Neural progenitor cell (in vitro differentiated cells): ENCODE measurements at places on chromosomes 13 and 19.

DNA sequence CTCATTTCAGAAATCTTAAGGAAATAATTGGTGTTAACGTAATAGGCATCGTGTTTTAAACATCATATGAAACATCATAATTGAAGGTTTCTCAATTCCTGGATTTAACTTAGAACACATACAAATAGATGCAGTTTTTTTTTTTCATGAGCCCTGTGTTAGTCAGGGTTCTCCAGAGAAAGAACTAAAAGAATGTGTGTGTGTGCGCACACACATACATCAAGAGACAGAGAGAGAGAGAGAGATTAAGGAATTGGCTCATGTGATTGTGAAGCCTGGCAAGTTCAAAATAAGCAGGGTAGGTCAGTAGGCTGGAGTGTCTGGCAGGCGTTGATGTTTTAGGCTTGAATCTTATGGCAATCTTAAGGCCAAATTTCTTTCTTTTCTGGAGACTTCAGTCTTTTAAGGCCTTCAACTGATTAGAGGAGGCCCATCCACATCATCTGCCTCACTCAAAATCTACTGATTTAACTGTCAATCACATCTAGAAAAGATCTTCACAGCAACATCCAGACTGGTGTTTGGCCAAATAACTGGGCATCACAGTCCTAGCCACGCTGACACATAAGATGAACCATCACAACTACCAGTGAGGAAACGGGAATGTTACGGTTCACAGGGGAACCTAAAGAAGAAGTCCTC is 25.2 kb downstream of the SPATA13 start:
- no peak for DNase-seq

DNA sequence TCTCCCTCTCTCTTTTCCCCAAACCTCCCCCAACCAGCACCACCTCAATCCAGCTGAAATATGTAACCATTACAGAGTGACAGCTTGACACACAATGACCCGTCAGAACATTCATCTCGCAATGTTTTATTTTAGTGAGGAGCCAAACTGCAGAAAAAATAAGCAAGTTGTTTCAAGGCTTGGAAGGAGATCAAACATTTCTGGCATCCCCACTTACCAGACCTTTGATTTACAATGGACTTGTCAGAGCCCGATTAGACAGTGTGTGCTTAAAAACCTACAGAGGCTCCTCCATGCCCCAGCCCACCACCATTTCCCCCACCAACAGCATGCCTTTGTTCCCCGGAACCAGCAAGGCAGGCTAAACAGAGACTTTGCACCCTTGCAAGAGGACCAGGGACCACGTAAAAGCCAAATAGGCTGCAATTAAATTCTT is 382.8 kb upstream of the ZNF507 start:
- no peak for DNase-seq

DNA sequence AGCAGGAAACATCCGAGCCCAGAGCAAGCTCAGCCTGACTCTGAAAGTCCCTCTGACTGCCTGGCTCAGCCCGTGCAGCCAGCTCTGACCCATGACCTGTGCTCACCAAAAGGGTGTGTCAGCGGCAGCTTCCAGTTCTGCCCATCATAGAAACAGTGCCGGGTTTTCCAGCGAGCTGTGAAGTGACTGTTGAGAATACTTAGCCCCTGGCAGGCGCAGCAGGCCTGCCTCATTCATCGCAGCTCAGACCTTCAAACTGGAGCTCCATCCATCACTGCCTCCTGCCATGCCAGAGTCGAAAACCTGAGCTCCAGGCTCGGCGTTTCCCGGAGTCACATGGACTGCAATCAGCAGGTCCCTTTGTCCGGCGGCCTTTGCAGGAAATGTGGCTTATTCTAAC is 16.3 kb upstream of the GSX1 start:
- DNase-seq, result peak; percentile 66

DNA sequence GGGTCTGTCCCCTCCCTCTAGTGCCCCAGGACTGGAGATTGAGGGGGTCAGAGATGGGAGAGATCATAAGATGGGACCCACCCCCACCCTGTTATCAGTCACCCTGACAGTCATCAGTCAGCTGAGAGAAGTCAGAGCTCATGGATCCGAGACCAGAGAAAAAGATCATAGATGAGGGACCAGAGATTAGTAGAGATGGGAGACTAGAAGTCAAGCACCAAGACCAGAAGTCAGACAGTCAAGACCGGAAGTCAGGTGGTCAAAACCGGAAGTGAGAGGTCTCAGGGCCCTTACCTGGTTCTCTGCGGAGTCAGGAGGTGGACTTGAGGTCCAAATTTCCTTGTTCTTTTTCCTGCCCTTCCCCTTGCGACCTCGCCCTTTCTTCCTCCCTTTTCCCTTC is 7.0 kb downstream of the COL5A3 start:
- DNase-seq, result no peak

DNA sequence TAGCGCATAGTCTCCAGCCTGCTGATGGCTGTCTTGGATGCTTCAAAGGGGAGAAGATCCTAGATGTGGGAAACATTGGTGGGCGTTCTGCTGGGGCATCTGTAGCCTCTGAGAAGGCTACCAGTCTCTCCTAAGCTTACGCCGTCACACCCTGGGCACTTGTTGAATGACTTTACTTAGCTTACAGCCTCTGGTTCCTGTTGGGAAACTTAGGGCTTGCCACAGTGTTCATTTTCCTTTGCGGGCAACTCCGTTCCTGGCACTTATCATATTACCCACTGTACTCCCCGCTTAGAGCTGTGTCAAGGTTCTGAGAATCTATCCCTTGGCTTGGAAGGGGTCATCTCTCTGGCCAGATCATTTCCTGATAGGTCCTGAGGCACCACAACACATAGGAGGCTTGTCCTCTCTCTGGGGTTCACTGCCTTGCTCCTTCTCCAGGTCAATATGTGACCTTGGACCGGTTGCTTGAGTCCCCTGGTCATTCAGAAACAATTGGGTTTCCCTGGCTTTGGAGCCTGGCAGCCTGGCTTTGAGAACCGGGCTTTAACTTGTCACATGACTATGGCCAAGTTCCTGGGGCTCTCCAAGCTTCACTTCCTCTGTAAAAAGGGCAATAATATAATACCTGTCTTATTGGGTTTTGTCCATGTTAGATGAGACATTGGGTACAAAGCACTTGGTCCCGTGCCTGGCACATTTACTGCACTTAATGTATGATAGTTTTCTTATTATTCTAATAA is 20.5 kb upstream of the ALOX5AP start:
- DNase-seq, result no peak

GRCh38 chr19:29845574-29846176 is 33.9 kb downstream of the CCNE1 start:
- DNase-seq, result peak; percentile 38

- DNase-seq, result peak; percentile 18
Measured at GRCh38 chr19:36488846-36489117, 579 bp downstream of the ZNF566 start.

DNA sequence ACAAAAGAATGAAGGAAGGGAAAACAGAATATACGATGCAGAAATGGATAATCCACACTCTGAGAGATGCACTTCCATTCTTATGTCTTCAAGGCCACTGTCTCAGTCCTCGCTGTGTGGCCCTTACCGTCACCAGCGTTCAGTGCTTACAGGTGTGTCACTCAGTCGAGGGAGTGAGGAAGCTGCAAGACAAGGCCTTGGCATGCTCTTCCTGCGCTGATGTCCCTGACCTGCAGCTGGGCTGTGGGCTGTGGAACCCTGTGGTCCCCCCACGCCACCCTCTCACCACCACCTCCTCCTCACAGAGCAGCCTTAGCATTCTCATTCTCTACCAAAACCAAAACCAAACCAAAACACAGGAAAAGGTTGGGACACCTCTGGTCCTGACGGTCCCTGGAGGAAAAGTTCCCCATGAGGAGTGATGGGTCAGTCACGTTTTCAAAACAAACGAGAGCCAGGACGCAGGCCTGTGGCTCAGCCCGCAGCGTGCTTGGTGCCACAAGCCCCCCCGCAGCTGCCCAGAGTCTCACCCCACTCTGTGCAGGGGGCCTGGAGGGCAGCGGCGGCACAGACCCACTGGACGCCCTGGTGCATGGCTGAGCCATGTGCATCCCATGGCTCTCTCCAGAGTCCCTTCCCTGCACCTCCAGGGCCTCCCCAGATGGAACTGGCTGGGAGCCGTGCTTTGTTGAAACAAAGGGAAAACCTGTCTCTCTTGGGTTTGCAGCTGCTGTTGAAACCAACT is 48.2 kb upstream of the GPR183 start:
- DNase-seq, result no peak

DNA sequence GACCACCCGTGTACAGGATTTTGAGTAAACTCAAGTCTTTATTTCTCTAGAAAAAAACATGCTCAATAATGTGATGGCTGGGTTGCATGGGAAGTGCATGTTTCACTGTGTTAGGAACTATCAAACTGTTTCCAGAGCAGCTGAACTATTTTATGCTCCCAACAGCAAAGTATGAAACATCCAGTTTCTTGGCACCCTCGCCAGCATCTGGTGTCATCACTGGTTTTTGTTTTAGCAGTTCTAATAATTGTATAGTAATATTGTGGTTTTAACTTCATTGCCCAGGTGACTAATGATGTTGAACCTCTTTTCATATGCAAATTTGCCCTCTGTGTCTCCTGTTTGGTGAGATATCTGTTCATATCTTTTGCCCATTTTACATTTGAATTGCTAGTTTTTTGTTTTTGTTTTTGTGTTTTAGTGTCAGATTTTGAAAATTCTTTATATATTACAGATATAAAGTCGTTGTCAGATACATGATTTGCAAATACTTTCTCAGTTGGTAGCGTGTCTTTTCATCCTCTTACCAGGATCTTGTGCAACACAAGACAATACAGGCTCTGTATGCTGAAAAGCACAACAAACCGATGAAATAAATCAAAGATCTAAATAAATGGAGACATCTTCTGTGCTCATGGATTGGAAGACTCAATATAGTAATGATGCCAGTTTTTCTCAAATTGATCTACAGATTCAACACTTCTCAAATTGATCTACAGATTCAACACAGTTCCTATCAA is 87.8 kb downstream of the IPO5 start:
- DNase-seq, result no peak

DNA sequence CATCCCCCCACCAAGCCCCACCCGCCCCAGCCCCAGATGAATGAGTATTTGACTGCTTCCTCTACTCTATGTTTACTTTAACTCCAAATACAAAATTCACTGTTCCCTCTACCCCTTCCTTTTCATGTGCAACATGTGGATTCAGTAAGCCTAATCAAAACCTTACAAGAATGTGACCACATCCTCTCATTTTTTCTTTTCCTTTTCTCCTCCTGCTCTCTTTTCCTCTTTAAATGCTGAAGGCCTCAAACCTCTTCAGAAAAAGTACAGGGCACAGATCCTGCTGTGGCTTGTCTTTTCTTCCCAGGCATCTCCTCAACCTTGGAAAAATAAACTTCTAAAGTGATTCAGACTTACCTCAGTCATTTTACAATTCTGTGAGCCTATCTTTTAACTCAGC is 119.0 kb downstream of the MYCBP2 start:
- no peak for DNase-seq

GRCh38 chr13:111031531-111031961 is 83.6 kb upstream of the ARHGEF7 start:
- DNase-seq, result no peak

- DNase-seq, result peak; percentile 47
Measured at GRCh38 chr13:95641291-95642027, 3.0 kb downstream of the DZIP1 start.

- DNase-seq, result no peak
Measured at GRCh38 chr13:24495151-24495729, 17.3 kb downstream of the PARP4 start.

GRCh38 chr13:41017159-41017558 is 2.0 kb downstream of the ELF1 start:
- DNase-seq, result no peak

- DNase-seq, result peak; percentile 62
Measured at GRCh38 chr13:78607409-78608251, 4.3 kb upstream of the POU4F1 start.

DNA sequence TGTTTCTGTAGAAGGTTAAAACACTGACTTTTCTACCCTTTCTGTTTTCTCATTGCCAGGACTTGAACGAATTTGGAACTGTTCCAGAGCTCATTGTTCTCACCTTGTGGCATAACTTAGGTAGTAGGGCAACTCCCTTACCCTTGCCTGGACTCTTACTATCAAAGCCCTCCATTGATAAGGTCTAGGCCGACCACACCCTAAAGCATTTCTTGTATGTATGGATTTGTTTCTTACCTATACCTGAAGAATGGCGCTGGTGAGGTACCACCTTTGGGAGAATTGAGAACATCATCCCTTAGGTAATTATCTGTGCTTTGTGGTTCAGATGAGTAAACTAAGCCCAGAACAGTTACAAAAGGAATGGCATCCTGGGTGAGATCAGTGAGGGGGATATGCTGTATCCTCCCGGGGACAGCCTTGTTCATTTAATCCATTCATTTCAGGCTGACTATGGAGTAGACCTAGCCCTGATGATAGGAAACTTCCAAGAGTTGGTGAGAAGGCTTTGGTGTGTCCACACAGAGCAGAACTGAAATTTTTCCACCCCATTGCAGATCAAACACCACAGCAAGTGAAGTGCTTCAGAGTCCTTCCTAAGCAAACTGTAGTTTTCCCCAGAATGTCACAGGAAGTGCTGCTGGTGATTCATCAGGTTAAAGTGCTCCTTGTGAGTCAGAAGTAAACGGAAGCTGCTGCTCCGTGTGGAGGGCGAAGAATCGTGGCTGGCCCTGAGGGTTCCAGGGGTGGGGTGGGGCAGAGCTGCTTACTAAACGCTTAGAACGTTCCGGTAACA is 113.0 kb downstream of the TEX26 start:
- no peak for DNase-seq

GRCh38 chr13:20512042-20512683 is 13.5 kb downstream of the CRYL1 start:
- peak; percentile 43 for DNase-seq

GRCh38 chr19:31127134-31127967 is 221.9 kb downstream of the TSHZ3 start:
- DNase-seq, result no peak

GRCh38 chr19:48812094-48812929 is 1.5 kb upstream of the BCAT2 start:
- DNase-seq, result peak; percentile 96

GRCh38 chr13:102769679-102770078 is 3.9 kb downstream of the TEX30 start:
- no peak for DNase-seq

DNA sequence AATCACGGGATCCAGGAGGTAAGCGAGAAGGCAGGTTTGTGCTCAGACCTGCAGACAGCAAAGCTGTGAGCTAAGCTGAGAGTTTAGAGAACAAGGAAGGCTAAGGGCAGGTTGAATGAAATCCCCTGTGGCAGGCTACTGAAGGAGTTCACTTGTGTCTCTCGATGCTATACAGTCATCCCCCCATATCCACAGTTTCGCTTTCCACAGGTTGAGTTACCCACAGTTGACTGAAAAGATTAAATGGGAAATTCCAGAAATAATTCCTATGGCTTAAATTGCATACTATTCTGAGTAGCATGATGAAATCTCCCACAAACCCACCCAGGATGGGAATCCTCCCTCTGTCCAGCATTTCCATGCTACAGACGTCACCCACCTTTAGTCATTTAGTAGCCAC is 49.6 kb downstream of the ABCC4 start:
- no peak for DNase-seq

GRCh38 chr13:43478902-43479301 is 307.9 kb downstream of the ENOX1 start:
- no peak for DNase-seq
